Activated CD8-positive, alpha-beta memory T cell treated with anti-CD3 and anti-CD28 coated beads for 48 hours (primary cell): ENCODE measurements at places on chromosomes 13 and 19.

GRCh38 chr13:90091611-90092010, 1255.9 kb upstream of the MIR17HG start:
- DNase-seq: no peak

- DNase-seq: no peak
Measured at GRCh38 chr13:40381935-40382764, 284.3 kb downstream of the FOXO1 start.

DNA sequence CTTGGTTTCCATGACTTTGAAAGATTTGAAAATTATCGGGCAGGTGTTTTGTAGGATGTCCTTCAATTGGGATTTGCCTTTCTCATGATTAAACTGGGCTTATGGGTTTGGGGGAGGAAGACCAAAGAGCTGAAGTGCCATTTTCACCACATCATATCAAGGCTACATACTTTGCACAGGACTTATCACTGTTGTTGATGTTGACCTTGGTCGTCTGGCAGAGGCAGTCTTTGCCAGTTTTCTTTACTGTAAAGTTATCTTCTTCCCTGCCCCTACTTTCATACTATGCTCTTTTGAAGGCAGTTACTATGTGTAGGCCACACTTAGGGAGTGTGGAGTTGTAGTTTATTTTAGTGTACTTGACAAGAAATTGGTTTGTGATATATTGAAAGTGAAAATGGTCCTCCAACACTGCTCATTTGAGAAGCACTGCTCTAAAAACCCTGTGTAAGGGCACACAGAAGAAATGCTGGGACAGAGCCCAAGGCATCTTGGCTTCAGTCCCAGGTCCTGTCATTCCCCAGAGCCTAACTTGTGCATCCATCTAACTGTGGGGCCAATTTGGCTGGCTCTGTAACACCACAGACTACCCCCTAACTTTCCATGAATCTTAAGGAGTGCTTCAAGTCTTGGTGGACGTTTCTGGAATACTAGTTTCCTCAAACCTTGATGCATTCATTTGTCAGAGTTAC, 384.9 kb downstream of the KCNRG start:
- no peak for DNase-seq

GRCh38 chr13:98947925-98948324, 29.9 kb downstream of the DOCK9 start:
- no peak for DNase-seq

- no peak for DNase-seq
Measured at GRCh38 chr13:112725346-112726015, 35.6 kb downstream of the ATP11A start.

GRCh38 chr19:51410950-51411748, 6.3 kb downstream of the SIGLEC10 start:
- DNase-seq: no peak

DNA sequence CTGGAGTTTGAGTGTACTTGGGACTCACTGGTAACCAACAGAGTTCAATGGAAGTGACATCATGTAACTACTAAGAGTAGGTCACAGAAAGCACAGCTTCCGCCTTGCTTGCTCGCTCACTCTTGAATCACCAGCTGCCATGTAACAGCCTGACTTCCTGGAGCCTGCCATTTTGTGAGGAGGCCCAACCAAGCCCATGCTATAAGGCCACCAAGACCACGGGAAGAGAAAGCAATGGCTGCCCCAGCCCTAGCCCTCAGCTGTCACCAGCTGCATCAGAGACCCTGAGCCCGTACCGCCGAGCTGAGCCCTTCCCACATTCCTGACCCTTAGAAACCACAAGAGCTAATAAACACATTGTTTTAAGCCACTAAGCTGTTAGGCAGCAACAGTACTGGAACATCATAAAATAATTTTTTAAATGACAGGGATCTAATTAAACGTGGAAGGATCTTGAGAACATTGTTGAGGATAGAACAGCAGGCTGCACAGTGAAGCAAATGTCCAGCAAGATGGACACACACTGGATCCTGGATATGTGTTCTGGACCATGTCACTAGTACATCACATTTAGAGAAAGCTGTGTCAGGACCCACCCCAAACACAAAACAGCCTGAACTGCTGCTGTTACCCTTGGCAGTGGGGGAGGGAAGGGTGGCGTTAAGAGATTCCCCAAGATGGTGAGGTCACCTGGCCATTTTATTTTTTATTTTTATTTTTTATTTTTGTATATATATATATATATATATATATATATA, 21.7 kb upstream of the LDLR start:
- no peak for DNase-seq

GRCh38 chr13:76993021-76993420, 1.1 kb downstream of the CLN5 start:
- no peak for DNase-seq

- no peak for DNase-seq
Measured at GRCh38 chr19:3053218-3053621, 9.1 kb downstream of the TLE5 start.

GRCh38 chr19:6225232-6225865, 54.4 kb downstream of the MLLT1 start:
- no peak for DNase-seq
